ENCODE measurements at places on chromosomes 2 and 18.

DNA sequence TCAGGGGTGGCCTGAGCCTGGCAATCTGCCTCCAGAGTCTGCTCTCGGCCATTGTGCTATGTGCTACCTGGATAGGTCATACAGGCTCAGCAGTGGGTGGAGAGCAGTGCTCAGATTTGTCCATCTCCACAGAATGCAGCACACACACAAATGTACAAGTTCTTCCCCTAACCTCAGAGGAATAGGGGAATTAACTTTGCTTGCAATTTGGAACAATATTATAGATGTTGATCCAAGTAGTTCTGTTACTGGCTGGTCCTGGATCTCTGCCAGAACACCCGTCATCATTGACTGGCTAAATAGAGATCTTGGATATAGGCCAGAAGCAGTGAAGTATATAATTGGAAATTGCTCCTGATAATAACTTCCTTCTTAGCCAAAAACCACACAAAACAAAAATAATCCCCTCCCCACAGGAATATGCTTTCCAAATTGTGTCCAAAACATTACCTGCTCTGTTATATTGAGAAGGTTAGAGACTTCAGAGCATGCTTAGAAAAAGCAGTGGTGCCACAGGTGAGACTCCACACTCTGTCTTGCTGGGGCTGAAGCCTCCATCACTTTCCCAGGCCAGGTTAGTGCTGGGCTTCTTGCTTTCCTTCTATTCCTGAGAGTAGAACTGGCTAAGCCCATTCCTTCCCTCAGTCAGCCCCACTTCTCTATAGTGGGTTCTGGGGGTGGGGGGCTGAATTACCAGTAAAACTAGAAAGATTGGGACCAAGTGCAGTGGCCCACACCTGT, 38.8 kb downstream of the NCAPH start:
- DNase-seq, result no peak

- DNase-seq, result no peak
These were observed 379.9 kb downstream of the LPIN1 start for GRCh38 chr2:12126318-12126717.

DNA sequence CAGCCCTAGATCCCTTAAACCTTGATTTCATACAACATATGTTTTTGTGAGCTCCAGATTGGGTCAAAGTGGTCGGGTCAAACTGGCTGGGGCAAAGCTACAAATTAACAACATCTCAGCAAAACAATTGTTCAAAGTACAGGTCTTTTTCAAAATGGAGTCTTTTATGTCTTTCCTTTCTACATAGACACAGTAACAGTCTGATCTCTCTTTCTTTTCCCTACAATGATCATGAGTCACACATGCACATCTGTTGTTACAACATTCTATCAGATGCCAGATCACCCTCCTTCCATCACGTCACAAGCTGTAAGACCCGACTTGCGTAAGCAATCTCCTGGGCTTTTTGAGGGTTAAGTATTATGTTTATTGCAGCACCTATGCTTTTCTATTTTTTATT, 55.1 kb downstream of the RHOB start:
- no peak for DNase-seq

DNA sequence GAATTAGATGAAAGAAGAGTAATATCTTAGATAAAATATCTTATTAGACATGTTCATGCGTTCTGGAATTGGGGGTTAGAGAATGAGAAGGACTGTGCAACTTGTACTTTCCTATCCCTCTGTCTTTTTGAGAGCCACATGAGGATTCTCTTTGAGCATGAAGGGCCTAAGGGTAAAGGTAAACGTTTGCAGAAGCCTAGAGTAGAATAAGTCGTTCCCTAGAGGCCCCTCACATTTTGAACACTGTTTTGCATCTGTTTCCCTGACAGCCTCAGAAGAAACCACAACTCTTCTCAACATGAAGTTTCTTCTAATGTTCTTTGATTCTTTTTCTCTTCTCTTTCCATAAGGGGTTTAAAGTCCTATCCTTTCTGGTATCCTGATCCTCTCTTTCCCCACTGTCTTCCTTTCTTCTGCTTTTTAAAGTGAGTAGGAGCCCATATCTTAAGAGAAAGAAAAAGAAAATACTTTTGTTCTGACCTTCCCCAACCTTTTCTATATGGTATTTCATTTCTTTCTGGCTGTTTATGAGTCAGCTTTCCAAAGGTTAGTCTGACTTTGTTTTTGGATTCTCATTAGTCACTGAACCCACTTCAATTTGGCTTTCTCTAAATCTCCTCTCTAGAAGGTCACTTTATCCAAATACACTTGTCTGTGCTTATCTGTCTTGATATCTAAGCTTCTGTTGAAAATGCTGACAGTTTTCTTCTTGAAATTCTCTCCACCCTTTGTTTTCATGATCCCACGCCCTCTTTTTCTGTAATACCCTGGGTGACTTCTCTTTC, 34.8 kb downstream of the PPP1R1C start:
- DNase-seq, result no peak

DNA sequence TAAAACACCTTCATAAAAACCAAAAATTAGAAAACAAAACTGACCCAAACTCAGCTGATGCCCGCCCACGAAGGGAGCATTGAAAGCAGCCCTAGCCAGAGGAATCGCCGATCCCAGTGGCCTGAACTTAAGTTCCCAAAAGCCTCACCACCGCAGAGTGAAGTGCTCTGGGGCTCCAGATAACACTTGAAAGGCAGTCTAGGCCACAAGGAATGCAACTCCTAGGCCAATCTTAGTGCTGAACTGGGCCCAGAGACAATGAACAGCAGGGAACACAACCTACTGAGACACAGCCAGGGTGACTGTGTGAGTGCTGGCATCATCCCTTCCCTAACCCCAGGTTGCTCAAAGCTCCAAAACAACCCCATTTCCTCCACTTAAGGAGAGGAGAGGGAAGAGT, 59.6 kb upstream of the CHN1 start:
- no peak for DNase-seq

DNA sequence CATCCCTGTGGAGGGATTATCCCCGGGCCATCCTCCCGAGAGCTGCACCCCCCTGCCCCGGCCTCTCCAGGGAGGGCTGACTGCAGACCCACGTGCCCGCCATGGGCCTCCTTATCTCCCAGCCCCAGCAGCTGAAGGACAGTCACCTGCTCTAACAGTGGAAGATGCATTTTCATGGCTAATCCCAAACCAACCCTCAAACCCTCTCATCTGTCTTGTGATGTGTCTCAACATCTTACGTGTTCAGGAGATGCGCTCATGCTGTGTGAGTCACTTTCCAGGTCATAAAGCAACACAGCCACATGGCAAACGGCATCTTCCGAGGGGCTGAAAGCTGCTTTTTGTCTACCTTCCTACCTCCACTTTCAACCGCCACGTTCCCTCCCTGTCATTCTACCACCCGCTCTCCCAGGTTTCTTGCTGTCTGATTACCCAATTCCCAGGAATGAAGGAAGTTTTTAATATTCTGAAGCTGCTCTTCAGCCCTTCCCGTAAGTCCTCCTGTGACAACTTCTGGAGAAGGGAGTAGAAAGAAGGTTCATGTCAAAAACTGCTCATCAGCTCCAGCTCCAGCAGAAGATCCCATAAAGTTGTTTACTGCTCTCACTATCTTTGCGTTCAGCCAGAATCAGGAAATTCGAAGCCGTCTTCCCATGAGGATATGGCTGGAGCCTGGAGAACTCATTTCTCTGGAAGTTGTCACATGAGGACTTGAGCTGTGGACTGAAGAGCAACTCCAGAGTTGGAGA, 54.5 kb downstream of the MBP start:
- DNase-seq, result no peak

GRCh38 chr2:51079945-51080344, 48.0 kb upstream of the NRXN1 start:
- DNase-seq, result no peak

DNA sequence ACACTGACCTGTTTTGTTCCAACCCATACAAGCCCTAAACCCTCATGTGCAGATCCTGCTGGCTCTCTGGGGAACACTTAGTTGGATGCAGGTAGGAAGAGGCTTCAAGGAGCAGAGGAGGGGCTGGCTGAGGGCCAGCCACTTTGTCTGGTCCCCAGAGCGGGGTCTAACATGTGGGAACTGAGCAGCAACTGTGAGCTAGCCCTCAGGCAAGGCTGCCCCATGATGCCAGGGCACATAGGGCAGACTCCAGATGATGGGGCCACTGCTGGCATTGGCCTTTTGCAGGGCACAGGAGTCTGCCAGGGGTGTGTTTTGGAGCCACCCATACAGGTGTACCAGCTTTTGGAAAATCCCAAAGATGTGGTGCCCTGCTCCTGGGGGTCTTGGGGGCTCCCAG, 67.7 kb downstream of the HPCAL1 start:
- no peak for DNase-seq

DNA sequence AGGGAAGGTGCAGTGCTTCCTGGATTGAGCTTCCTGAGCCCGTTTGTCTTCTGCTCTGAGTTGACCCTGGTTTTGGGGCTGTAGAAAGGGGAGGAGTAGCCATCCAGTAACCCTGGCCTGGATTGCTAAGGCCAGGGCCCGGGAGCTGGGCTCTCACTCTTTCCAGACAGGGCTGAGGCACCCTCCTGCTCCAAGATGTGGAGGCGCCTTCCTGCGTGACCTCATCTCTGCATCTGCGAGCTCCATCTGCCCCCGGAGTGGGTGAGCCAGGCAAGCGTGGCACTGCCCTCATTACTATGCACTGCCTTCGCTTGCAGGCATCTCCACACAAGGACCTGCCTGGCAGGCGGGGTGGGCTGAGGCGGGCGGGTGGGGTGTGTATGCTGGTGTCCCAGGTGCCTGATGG, 58.0 kb downstream of the RAB31 start:
- DNase-seq, result no peak

All from GM13976 (cell line).